ENCODE measurements at places on chromosomes 2 and 18.
A peak's percentile ranks its signal among the peaks of the same experiment; 100 is the strongest.

GRCh38 chr2:158973116-158973956 lies 4.9 kb downstream of the TANC1 start:
- DNase-seq, result no peak

- DNase-seq, result peak; percentile 5
These were observed 26.5 kb downstream of the CRACDL start for GRCh38 chr2:98909317-98910211.

DNA sequence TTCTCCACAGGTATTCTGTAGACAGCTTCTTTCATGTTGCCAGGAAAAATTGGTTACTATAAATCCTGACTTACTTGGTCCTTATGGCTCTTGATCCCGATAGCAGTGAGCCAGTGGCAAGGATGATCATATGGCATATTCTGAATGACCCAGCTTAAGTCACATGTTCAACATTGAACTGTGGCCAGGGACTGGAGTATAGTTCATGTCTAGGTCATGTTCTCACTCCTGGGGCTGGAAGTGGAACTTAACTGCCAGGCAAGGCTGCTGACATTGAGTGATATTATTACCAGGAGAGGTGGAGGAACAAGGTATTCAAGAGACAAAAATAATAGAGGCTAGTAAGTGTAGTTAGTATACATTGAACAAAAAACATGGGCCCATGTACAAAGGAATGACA lies 26.2 kb downstream of the R3HDM1 start:
- DNase-seq, result no peak

DNA sequence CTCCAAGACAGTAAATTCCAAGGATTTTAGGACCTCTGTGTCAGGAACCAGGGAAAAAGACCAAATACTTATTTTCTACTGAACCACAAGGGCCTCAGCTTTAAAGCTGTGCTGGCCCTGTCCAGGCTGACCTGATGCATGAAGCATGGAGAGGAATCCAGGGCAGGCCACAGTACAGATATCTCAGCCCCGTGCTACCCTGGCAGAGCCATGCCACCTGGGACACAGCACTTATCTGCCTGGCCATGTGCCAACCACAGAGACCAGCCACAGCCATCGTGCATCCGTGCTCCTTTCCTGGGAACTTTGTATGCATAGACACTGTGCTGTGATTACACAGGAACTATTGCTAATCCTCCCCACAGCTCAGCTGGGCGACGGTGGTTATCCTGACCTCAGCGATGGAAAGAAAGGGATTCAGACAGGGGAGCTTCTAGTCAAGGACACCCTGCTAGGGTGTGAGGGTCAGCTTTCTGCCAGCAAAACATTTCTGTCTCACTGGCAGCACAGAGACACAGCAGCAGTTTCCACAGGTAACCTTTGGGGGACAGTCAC lies 687.4 kb upstream of the ID2 start:
- no peak for DNase-seq

DNA sequence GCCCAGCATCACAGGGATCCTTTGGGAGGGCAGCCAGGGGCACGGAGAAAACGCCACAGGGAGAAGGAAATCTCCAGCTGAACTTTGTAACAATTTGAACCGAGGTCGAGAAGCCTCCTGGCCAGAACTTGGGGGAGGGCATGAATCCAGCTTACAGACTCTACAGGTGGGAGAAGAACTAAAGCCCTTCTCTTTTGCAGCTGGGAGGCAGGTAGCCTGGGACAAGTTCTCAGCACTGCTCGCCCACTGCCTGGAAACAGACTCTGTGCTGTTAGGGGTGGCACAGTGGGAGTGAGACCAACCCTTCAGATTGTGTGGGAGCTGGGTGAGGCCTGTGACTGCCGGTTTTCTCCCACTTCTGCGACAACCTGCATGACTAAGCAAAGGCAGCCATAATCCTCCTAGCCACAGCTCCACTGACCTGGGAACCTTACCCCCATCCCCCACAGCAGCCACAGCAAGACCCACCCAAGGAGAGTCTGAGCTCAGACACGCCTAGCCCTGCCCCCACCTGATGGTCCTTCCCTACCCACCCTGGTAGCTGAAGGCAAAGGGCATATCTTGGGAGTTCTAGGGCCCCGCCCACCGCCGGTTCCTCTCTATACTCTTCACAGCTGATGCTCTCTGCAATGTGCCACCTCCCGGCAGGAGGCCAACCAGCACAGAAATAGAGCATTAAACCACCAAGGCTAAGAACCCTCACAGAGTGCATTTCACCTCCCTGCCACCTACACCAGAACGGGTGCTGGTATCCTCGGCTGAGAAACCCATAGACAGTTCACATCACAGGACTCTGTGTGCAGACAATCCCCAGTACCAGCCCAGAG lies 136.0 kb upstream of the SIX2 start:
- no peak for DNase-seq

DNA sequence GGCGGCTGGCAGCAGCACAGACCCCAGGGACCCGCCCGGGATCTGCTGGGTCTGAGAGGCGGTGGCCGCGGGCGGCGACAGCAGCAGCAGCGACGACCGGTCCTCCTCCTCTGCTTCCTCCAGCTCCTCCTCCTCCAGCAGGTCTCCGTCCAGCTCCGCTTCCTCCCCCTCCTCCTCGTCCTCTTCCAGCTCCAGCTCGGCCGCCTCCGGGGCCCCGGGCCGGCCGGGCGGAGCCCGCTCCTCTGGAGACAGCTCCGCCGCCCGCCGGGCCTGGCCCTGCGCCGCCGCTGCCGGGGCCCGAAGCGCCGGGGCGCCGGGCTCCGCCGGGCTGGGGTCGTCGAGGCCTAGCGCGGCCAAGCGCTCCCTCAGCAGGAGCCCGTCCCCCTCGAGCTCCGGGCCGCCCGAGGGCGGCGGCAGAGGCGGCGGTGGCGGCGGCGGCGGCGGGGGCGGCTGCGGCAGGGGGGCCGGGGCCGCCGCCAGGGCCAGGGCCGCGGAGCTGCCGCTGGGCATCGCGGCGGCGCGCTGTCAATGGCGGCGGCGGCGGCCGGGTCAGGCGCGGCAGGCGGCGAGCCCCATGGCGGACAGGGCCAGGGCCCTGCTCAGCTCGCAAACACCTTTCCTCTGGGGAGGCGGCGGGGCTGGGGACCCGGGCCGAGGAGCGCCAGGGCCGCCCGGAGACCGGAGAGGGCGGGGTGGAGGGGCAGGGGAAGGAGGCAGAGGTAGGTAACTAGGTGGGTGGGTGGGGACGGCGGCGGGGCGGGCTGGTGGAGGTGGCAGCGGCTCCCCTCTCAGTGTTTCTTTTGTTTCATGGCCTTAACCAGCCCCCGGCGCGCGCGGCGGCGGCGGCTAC lies 445 bp downstream of the MEX3C start:
- DNase-seq, result peak; percentile 42

GRCh38 chr2:149536649-149537048 lies 50.9 kb downstream of the MMADHC start:
- no peak for DNase-seq

DNA sequence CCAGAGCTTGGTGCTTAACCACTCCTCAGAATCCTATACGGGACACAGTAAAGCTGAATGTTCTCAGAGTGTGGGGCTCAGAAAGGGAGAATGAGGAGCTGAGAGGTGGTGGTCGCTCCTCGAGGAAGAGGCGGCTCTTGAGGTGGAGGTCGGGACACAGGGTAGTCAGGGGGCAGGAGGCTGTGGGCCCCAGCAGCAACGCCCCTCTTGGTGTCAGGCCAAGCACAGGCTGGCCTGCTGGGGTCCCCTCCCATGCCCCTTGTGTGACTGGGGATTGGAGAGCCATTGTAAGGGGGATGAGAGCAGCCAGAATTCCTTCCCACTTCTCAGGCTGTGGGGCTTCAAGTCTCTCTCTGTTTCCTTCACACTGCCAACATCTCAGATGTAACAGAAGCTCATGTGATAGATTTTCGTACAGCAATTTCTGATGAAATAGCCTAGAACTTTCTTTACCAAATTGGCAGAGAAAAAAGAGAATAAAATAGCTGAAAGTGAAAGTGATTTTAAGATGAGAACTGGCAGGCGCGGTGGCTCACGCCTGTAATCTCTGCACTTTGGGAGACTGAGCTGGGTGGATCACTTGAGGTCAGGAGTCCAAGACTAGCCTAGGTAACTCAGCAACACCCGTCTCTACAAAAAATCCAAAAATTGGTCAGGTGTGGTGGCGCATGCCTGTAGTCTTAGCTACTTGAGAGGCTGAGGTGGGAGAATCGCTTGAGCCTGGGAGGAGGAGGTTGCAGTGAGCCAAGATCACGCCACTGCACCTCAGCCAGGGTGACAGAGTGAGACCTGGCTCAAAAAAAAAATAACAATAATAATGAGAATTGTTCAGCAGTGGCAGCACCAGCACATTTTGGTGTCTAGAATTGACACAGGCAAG lies 61.1 kb upstream of the RPL31 start:
- no peak for DNase-seq

- no peak for DNase-seq
These were observed 95.6 kb upstream of the LHCGR start for GRCh38 chr2:48851161-48851560.

DNA sequence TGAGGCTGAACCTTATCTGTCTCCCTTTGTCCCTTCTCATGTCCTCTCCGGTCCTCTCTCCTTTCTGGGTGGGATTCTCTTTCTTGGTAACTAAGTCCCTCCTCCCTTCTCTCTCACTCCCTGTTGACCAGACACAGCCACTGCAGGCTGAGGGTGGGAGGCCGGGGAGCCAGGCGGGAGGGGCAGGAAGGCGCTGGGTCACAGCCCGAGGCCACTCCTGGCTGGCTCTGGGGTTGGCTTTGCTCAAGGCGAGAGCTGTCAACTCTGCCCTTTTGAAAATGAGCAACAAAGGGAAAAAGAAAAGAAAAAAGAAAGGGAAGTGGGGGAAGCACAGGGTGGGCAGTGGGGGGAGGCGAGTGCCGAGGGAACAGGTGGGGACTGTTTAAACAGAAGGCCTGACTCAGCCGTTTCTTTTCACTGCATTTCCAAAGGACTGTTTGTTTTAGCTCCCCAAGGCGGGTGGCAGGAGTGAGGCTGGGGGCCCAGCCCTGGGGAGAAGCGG lies 70.5 kb upstream of the IGFBP5 start:
- no peak for DNase-seq

DNA sequence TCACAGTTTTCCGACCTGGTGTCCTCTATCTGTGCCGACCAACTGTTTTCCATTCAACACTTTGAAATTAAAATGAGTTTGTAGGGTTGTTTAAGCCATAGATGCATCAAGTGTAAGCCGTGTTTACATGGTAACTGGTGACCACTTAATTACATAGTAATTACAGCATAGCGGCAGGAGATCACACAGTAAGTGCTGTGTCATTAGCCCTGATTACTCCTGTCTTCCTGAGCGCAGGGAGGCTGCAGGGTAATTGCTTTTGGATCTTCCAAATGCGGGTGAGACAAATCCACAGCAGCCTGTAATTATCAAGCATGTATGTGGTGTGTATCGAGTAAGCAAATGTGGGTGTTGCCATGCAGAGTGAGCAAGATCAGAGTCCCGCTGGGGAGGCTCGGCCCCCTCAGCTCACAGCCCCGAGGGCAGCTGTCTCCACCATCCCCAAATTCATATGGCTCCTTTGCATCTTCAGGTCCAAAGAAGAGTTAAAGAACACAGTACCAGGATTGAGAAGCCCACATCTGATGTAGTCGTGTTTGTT lies 71.5 kb upstream of the HDAC4 start:
- DNase-seq, result no peak

DNA sequence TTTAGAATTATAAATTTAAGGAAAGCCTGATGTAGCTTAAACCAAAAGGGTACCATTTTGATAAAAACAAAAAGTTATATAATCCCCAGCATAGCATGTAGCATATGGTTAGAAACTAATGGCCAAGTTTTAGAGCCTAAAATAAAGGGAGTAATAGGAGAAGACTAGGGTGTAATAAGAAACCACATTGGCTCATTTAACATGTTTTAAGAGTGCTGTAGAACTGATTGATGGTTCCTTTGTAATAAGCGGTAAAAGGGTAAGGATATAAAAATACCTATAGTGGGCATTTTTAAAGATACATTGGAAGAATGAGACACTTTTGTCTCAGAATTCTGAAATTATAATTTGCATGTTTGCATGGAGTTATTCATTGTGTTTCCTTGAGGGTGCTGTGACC lies 1.9 kb downstream of the PSMA8 start:
- DNase-seq, result no peak

DNA sequence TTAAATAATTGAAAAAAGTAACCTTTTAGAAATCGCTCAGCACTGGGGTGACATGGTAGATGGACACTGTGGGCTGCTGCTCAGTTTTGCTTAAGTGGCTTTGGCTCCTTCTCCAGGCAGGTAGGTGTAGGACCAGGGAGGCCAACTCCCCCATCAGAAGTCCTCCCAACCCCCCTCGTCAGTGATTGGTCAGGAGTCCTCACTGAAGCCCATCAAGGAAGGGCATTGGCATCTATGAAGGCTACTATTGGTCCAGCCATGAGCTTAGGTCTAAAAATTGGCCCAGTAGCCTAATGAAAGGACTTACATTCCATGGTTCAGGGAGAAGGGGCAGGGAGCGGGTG lies 34.7 kb downstream of the ST3GAL5 start:
- DNase-seq, result no peak

DNA sequence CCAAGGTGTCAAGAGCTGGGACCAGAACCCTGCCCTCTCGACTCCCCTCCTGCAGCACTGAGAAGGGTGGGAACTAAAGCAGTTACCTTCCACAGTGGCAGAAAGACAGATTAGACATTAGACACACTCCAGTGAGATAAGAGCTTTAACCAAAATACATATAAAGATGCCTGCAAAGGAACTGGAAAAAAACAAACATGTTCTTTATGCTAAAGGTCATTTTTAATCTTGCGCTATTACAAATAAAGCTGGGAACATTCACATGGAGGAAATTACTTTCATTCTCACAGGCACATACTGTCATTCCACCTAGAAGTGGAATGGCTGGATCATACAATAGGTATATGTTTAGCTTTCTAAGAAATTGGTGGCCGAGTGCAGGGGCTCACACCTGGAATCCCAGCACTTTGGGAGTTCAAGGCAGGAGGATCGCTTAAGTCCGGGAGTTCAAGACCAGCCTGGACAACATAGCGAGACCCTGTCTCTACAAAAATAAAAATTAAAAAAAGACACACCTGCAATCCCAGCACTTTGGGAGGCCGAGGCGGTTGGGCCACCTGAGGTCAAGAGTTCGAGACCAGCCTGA lies 41.9 kb downstream of the C2orf76 start:
- no peak for DNase-seq
